ENCODE measurements at places on chromosomes 3 and 15.

DNA sequence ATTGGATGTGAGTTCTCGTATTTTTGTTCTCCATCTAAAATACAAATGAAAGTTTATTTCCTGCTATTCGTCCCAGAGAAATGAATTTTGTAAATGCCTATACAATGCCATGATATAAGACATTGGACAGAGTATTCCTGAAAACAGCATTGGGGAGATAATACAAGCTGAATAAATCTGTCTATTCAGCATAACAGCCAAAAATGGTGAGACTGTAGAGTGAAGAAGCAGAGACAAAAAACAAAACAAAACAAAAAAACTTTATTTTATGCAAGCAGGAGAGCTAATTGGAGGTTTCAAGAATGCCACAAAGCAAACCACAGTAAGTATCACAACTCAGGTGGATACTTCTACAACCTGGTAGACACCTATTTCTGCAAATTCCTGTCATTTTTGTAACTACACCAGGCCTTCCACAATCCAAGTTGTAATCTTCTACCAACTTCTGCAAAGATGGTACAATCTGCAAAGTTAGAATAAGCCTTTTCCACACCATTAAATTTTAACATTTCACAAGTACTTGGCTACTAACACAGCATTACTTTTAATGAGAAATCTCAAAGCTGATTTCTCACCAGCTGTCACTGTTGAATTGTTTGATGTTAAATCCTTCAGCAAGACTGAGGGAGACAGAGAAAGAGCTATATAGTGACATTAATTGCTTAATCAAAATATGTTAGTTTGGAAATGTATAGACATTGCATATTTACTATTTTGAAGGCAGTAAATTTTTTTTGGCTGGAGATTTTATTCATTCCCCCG is 163.1 kb downstream of the CLSTN2 start:
- no peak for DNase-seq

DNA sequence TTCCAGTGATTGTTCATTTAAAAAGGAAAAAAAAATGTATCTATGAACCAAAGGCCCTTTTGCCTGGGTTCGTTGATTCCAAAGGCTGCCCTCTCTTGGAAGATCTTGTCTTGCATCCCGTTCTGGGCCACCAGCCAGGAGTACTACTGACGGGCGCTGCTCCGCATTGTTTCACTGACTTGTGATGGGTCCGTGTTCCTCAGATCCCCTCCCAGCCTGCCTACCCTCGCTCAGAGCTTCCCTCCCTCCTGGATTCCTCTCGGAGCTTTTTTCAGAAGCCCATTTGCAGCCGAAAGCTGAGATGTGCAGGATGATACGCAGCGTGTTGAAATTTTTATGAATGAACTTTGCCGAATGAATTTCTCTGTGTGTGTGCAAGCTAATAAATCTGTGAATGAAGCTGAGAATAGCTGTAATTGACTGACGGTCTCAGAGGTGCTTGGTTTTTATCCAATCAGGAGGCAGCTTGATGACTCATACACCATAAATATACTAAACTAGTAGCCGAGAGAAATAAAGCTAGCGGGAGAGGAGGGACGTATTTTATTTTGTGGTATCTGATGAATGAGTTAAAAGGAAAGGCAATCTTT is at the start of gene SHC4:
Gene SHC4 (minus strand): TSS at position 396 of the 590 bp plus-strand sequence. CDS start 904 bp downstream, outside the sequence.
- DNase-seq: peak; percentile 80

GRCh38 chr3:16369885-16370284 is 104.9 kb downstream of the OXNAD1 start:
- no peak for DNase-seq

DNA sequence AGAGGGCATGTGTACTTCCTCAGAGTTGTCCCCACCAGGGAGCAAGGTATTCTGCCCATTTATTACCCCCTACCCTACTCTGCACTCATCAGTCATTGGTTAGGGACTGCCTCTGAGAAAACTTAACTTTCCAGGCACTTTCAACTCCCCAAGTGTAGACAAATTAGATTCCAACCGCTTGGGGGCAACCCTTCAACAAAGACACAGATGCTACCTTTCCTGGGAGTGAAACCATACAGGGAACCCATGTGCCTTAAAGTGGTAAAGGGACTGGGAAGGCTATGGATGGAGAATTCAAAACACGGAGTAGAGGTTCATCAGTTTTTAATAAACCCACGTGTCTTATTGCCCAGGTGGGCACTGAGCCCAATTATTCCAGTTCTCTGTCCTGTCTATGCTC is 19.4 kb upstream of the UBE2E2 start:
- DNase-seq: no peak

DNA sequence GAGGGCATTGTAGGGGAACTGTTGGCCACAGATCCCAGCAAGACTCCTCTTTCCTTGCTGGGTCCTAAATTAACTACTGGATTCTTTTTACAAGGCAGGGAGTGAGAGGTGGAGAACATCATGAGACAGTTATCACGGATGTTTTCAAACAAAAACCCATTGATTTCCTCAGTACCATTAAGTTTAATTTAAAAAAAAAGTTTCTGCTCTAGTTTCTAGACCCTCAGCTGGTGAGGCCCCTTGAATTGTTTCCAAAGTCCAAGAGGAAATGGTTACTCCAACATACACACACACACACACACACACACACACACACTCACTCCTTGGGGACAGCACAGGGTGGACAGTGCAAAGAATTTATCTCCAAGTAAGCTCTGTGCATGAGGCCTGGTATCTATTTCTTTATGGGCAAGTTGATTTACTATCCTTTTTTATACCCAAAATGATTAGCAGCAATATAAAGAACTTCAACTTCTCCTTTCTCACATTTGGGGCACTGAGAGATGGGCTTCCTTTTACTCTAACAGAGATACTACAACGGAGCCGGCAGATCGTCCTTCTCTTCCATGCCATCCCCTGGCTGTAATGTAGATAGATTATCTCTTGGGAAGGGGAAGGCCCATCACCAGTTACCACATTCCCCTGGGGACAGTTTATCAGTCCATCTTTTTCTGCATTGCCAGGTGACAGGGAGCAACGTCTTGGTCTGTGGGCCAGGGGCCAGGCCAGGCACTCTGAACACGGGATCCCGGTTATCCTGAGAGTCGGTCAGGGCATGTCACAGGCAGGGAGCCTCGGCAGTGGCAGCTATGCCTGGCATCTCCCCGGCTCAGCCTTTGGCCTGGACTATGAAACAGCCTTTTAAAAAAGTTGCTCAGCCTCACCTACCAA is 54.7 kb downstream of the CORO2B start:
- no peak for DNase-seq

DNA sequence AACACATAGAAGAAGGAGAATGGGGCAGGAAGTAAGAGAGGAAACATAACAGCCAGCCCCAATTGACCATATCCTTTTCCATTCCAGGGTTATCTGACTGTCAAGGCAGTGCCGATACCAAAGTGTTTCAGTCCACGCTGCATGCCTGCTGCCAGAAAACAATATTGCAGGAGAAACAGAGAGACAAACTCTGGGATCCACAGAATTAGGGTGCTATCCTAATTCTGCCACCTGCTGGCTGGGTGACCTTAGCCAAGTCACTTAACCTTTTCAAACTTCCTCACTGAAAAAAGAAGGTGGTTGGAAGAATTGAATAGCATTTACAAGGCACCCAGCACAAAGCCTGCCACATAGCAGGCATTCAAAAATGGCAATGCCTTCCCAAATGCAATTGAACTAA is 32.0 kb downstream of the GLB1 start:
- DNase-seq: peak; percentile 60

DNA sequence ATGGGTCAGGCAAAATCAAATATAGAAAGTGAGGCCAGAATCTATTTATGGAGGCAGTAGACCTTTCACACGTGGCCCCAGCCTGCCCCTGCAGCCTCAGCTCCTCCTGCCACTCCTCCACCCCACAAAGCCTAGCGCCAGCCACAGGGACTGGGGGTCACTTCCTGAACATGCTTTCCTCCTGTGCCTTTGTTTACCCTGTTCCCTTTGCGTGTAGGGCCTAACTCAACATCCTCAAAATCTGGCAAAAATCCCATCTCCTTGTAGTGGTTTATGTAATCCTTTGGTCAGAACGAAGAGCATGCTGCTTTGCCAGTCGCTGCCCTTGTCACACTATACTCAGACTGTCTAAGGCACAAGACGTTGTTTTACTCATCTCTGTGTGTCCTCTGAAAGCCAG is 39.6 kb downstream of the KBTBD12 start:
- no peak for DNase-seq

DNA sequence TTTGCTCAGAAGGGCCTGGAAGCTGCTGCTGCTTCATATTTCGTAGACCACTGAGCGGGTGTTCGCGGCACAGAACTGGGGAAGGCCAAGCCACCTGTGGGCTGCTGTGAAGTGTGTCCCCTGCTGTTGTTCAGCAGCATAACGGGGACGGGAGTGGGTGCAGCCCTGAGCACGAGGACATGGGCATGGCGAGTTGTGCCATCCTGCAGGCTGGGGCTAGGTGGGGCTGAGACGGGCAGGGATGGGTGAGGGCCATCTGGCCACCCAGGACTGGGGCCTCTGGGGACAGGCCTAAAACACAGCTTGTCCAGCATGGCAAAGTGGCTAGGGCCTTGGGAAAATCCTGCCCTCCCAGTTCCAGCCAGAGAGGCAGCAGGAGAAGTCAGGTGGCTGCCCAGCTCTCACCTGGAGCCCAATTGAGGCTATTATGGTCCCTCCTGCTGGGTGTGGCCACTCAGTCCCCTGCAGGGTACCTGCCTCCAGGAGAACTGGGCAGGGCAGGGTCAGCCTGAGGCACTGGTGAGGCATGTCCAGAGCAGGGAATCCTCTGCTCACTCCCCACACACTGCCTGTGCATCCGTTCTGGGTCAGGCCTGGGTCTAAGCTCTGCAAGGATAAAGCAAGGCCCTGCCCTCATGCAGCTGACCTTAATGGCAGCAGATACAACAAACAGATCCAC is 29.5 kb downstream of the CFAP100 start:
- no peak for DNase-seq

DNA sequence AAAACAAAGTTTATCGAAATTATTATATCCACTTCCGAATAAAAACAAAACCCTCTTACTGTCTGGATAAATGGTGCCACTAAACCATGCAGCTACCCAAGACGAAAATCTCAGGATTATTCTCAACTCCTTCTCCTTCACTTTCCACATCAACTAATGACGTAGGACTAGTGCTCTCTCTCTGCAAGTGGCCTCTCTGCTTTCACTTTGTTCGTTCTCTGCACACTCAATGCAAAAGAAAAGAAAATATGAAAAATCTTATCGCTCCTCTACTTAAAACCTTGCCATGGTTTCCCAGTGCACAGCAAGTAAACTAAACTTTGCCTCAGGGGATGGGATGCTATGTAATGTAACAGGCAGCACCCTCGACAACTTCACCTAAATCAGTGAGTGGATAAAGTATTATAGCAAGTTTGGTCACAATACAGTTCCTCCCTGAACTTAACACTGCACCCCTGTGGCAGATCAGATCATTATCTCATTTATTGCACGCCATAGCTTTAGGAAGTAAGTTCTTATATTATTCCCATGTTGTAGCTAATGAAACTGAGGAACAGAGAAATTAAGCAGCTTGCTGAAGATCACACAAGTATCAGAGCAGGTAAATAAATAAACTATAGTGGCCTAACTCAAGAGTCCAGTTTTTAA is 262.7 kb upstream of the GADL1 start:
- no peak for DNase-seq

GRCh38 chr3:10583798-10584708 is 78.7 kb upstream of the ATP2B2 start:
- no peak for DNase-seq

GRCh38 chr3:60610441-60611112 is 640.7 kb downstream of the FHIT start:
- no peak for DNase-seq

- no peak for DNase-seq
These were observed 591.6 kb upstream of the AGTR1 start for GRCh38 chr3:148106062-148106461.

- no peak for DNase-seq
These were observed 16.6 kb upstream of the SEC13 start for GRCh38 chr3:10337323-10338163.

DNA sequence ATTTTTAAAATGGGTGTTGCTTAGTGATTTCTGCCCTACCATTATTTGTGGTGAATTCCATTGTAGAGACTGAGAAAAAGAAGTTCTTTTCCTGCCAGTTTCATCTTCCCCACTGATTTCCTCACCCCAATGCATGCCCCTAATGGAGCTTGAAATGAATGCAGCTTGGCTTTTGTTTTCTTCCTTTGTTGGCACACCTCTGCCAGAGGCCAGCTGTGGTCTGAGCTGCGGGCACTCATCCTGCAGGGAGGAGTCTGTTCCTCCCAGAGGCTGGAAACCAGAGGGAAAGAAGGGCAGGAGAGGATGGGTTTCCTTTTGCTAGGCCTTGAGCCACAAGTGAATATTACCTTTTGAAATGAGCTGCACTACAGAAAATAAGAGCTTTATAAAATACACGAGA is 9.3 kb upstream of the ST8SIA2 start:
- no peak for DNase-seq

DNA sequence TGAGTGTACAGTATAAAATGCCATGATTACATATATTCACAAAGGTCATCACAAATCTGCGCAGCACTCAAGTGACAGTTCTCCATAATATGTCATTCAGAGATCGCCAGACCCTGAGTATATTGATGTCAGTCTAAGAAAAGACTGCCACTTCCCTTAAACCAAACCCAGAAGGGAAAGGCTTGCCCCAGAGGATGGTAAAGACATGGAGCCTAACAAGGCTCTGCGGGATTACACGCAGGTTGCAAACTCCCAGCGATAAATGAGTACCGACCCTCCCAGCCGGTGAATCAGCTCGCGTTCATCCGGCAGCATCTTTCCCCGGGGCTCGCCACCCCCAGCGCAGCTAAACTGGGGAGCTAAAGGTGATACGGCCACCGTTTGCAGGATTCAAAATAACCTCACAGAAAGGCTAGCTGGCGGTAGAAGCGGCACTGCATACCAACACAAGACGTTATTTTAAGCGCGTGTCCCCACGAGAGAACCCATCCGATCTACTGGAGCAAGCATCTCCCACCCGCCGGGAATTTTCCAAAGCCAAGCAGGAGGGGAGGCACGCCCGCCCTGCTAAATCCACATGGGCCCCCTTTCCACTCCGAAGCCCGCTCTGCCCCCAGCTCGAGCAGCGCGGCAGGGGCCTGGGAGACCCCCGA is 643 bp downstream of the MYO5A start:
- peak; percentile 49 for DNase-seq

GRCh38 chr15:35080226-35080625 is 4.9 kb downstream of the NANOGP8 start:
- DNase-seq: no peak

- DNase-seq: peak; percentile 71
These were observed 92.2 kb downstream of the KLHL25 start for GRCh38 chr15:85702321-85703101.

GRCh38 chr3:15630646-15631350 is 29.3 kb downstream of the BTD start:
- peak; percentile 45 for DNase-seq

GRCh38 chr3:23923786-23924185 is 6.9 kb downstream of the RPL15 start:
- no peak for DNase-seq

All from activated CD4-positive, alpha-beta T cell treated with anti-CD3 and anti-CD28 coated beads, Interleukin-10, Interleukin-2, amounts not matched to agents 100 ng/mL and 50 ng/mL, durations not matched to agents 16 hours and 8 hours (primary cell).